ENCODE measurements at places on chromosomes 2 and 18. TPM values are rescaled to one million over a fixed set of nuclear protein-coding genes. Genes with fewer than 3 reads are reported as not detected.

The ACTR2 gene
- total RNA-seq = 193 TPM

The SS18 gene
- total RNA-seq = 84.4 TPM

The SLC14A1 gene
- total RNA-seq = 0.50 TPM

The BCL2 gene
- total RNA-seq = 3.8 TPM

The NCKAP1 gene
- 111 TPM for total RNA-seq

The PLEK gene
- not detected for total RNA-seq

The MYO7B gene
- total RNA-seq = not detected

The AFF3 gene
- 7.3 TPM for total RNA-seq

The POTEJ gene
- 0.19 TPM for total RNA-seq

The GAL3ST2 gene
- total RNA-seq = 0.51 TPM

The EVA1A gene
- 11.5 TPM for total RNA-seq

The PPP1R7 gene
- 46.5 TPM for total RNA-seq

The RAB12 gene
- 18.6 TPM for total RNA-seq

The NCKAP5 gene
- total RNA-seq = 1.7 TPM

The PAX3 gene
- not detected for total RNA-seq

The TMEM247 gene
- not detected for total RNA-seq

The SERPINB4 gene
- total RNA-seq = not detected

The INPP1 gene
- total RNA-seq = 15.4 TPM

The RGPD5 gene
- total RNA-seq = 107 TPM

The HOXD13 gene
- not detected for total RNA-seq

The RALBP1 gene
- 40.8 TPM for total RNA-seq

The SLC16A14 gene
- total RNA-seq = 2.4 TPM

The TLX2 gene
- not detected for total RNA-seq

The SPDYA gene
- 1.6 TPM for total RNA-seq

The EPB41L3 gene
- total RNA-seq = 41.7 TPM

The NCK2 gene
- total RNA-seq = 92.5 TPM

The INO80C gene
- 30.0 TPM for total RNA-seq

The COL5A2 gene
- 4.5 TPM for total RNA-seq

The SRD5A2 gene
- not detected for total RNA-seq

The C2orf78 gene
- total RNA-seq = not detected

The UGT1A4 gene
- not detected for total RNA-seq

The ANKRD53 gene
- total RNA-seq = 5.4 TPM

The CCDC74B gene
- total RNA-seq = 10.9 TPM

The FTCDNL1 gene
- 1.2 TPM for total RNA-seq

The CNPPD1 gene
- 40.8 TPM for total RNA-seq

Data from progenitor cell of endocrine pancreas (in vitro differentiated cells).